Vein endothelial cell (primary cell): ENCODE measurements at places on chromosomes 12 and 14. TPM values are rescaled to one million over a fixed set of nuclear protein-coding genes. Genes with fewer than 3 reads are reported as not detected.

The SYT10 gene
- total RNA-seq, result not detected in 2 replicates

The LRP1-AS gene
- total RNA-seq, result not detected in 2 replicates

The EEF1AKMT3 gene
- 8.8 and 10.5 TPM in 2 replicates for total RNA-seq

The TXNDC16 gene
- 2.3 and 3.0 TPM in 2 replicates for total RNA-seq

The LYZ gene
- total RNA-seq, result not detected in 2 replicates

The TBX3 gene
- total RNA-seq, result 0.98 and 1.8 TPM in 2 replicates
